ENCODE measurements at places on chromosomes 2 and 18.

GRCh38 chr2:26396734-26397298 is 4.9 kb upstream of the DRC1 start:
- peak; percentile 28 for DNase-seq

DNA sequence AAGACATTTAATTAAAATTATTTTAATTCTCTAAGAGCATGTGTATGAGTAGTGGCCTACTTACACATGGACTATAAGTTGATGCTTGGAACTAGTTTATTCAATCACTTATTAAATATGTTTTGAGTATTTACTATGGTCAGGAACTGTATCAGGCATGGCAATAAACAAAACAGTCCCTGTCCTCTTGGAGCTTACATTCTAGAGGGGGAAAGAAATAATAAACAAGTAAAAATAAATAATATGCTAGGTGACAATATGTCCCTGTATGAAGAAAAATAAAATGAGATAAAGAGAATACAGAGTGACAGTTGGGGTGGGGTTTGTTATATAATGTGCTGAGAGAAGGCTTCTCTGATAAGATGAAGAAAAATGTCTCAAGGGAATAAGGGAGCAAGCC is 74.5 kb downstream of the MYO3B start:
- no peak for DNase-seq

DNA sequence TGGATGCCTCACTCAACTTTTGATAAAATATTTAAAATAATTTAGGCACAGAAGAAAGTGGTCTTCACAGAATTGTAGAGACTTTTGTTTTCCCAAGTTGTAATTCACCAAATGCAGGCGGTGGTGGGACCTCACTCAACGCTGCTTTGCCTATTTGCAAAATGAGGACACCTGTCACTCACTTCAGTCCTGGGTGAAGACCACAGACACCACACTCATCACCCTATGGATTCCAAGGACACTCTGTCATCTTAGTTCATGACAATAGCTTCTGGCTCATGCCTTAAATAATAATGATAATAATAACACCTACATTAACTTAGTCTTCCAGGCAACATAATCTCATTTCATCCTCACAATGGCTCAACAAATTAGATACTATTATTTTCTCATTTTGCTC is 234.4 kb downstream of the RNF152 start:
- DNase-seq = no peak

- no peak for DNase-seq
Observed at GRCh38 chr2:70011335-70011734, 49.9 kb upstream of the ASPRV1 start.

GRCh38 chr2:143426296-143426695 is 297.1 kb downstream of the ARHGAP15 start:
- DNase-seq = no peak

DNA sequence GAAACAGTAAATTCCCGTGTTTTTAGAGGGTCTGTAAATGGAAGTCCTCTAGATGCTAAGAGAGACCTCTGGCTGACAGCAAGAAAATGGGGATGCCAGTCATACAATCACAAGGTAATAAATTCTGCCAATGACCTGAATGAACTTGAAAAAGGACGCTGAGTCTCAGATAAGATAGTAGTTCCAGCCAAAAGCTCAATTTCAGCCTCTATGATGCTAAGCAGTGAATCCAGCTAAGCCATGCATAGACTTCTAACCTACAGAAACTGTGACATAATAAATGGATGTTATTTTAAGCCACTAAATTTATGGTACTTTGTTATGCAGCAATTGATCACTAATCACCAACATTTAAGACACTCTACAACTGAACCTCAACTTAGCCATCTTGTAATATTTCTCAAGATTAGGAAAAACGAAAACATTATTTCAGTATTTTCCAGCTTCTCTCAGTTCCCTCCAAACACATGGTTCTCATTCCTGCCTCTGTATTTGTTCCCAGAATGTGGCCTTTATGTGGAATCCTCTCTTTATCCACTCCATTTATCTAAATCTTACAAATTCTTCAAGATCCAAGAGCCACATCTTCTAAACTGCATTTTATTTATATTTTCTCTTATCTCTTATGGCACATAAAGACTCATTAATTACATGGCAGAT is 331.1 kb downstream of the GULP1 start:
- DNase-seq = no peak

GRCh38 chr18:43533371-43533770 is 256.1 kb upstream of the SYT4 start:
- no peak for DNase-seq
